Stimulated activated CD4-positive, alpha-beta T cell treated with anti-CD3 and anti-CD28 coated beads, TNF-alpha, amount 100 ng/mL, for 48 hours (primary cell): ENCODE measurements at places on chromosomes 12 and 14.

- DNase-seq: no peak
Measured at GRCh38 chr12:16553457-16553856, 52.5 kb downstream of the LMO3 start.

- DNase-seq: no peak
Measured at GRCh38 chr14:75458305-75458704, 30.5 kb downstream of the JDP2 start.

GRCh38 chr14:103250874-103251273, 83.2 kb upstream of the EIF5 start:
- no peak for DNase-seq

GRCh38 chr12:104294927-104295668, 8.4 kb upstream of the EID3 start:
- no peak for DNase-seq

- no peak for DNase-seq
Measured at GRCh38 chr12:131353826-131354225, 357.1 kb upstream of the SFSWAP start.

GRCh38 chr12:990661-991349, at the start of gene ERC1:
TSS of gene ERC1 (plus strand) at chr12:991223. CDS start at chr12:1027904, 36,681 bp downstream.
- DNase-seq: peak; percentile 85

- no peak for DNase-seq
Measured at GRCh38 chr14:89267163-89267562, 149.9 kb downstream of the FOXN3 start.

DNA sequence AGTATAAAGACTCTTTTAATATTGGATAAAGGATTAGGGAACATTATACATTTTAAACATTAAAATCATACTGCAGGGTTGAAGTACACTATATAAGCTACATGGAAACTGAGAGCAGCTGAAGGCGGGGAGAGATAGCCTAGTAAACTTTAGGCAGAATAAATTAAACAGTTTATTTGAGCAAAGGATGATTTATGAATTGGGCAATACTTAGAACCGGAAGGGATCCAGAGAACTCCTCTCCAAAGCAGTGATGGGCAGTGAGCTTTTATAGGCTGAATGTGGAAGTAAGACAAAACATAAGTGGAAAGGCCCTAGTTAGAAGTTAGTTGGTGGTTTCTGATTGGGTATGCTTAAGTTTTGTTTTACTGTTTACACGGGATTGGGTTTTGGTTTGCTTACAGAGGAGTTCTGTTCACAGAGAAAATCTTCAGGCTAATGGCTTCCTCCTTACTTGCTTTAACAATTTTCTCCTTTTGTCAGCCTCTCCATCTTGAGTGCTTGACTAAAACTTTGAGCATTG, 18.9 kb downstream of the LEMD3 start:
- DNase-seq: no peak

DNA sequence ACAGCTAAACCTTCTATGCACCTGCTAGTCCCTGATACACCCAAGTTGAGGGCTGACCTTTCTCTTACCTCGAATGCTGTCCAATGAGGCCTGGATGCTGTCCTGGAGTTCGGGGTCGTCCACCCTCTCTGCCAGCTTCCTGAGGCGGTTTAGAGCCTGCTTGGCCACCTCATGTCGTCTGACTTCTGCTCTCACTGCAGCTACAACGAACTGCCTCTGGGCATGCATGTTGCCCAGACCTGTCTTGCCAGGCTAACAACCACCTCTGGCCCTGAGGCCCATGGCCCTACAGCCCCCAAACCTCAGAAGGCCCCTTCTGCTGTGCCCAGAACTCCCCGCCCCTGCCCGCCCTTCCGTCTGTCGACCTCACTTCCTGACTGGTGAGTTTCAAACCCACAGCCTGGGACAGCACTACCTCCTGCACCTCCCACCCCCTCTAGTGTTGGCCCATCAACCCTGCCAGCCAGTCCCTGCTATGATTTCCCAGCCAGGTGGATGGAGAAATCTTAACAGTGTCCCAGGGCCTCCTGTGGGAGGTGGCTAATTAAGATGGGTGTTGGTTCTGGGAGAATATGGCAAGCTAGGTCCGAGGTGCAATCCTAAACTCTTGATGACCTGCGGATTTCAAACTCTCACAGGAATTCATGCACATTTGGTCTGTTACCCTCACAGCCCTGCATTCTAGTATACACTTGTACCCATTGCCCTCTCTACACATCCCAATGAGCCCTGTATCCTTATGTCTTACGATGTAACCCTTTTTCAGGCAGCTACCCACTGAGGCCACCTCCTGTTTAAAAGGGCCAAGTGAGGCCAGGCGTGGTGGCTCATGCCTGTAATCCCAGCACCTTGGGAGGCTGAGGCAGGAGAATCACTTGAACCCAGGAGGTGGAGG, 2.7 kb upstream of the TSPAN31 start:
- no peak for DNase-seq

DNA sequence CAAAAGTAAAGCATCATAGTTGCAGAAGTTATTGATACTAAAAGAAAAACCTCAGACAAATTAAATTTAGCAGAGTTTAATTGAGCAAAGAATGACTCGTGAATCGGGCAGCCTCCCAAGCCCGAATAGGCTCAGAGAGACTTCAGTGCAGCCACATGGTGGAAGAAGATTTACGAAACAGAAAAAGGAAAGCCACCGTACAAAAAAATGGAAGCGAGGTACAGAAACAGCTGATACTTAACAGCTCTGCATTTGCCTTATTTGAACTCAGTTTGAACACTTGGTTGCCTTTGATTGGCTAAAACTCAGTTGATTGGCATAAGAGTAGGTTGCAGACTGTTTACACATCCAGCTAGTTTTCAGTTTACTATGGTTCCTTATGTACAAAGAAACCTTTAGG, 12.9 kb downstream of the TTC9 start:
- no peak for DNase-seq

DNA sequence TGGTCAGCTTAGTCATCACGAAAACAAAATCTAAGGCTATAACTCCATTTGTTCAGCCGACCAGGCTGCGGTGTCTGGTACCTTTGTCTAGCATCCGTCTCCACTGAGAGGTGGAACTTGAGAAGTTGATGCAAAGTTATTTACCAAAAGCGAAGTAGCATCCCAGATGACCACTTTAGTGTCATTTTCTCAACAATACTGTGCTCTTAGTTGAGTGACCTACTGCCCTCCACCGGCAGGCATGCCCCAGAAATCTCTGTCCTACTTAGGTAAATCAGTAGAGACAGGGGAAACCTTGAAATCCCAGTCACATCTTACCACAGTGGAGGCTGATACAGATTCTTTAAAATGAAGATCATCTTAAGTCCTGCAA, 1.3 kb upstream of the ST8SIA1 start:
- DNase-seq: no peak

GRCh38 chr12:49804821-49805220, 23.4 kb downstream of the NCKAP5L start:
- no peak for DNase-seq

- DNase-seq: no peak
Measured at GRCh38 chr12:91203610-91204009, 21.0 kb upstream of the DCN start.

DNA sequence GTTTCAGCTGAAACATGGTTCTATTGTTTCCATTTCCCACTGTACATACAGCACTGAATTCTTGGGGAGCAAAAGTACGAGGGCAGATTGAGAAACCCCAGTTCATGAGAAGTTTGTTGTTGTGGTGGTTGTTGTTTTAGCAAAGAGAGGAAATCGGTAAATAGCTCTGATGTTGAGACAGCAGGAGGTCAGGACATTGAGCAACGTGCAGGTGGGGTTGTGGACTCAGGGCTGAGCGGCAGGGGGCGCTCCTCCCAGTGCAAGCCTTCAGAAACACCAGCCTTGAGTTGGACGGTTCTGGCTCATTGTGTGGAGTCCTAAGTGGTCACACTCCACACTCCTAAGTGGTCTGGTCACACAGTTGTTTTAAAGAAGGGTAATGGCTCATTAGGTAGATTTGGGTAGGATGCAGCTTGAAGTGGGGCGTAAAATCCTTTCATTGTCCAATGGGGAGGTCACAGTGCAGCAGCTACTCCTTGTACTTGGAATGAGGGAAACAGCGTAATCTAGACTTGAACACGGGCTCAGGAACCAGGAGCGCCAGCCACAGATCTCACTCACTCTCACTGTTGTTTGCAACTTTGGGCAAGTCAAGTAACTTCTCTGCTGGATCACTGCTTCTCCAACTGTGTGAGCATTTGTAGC, 14.5 kb upstream of the PWP1 start:
- DNase-seq: peak; percentile 34

DNA sequence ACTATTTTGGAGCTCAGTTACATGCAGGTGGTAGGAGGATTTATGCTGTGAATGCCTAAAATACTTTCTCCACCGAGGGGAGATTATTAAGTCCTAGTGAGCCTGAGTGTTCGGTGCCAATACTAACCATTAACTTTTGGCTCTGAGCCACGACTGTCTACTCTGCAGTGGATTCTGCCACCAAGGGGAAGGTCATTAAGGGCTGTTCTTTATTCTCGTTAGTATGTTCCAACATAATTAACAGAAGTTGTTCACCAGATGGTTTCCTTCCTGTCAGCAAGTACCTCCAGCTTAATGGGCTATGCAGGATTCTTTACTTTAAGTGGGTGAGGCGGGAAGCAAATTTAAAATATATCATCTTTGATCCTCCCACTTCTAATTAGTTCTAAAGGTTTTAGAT, 326.3 kb downstream of the BMP4 start:
- no peak for DNase-seq

- no peak for DNase-seq
Measured at GRCh38 chr12:30896461-30896860, 30.1 kb upstream of the TSPAN11 start.

DNA sequence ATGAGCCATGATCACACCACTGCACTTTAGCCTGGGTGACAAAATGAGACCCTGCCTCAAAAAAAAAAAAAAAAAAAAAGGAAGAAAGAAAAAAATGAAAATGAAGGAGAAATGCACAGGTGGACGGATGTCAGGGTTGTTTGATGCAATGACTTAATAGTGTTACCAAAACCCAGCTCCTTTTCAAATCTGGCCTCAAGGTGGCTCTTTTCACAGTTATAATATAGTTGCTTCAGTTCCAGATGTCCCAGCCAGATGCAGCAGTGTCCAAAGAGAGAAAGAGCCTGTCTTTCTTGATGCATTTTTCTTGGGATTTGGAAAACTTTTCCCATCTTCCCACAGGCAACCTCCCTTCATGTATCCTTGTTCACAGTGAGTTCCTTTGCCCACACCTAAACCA, 36.5 kb downstream of the KCNMB4 start:
- no peak for DNase-seq

- DNase-seq: no peak
Measured at GRCh38 chr14:29425705-29426482, 501.8 kb downstream of the PRKD1 start.

- no peak for DNase-seq
Measured at GRCh38 chr14:63962906-63963305, 110.1 kb downstream of the SYNE2 start.

DNA sequence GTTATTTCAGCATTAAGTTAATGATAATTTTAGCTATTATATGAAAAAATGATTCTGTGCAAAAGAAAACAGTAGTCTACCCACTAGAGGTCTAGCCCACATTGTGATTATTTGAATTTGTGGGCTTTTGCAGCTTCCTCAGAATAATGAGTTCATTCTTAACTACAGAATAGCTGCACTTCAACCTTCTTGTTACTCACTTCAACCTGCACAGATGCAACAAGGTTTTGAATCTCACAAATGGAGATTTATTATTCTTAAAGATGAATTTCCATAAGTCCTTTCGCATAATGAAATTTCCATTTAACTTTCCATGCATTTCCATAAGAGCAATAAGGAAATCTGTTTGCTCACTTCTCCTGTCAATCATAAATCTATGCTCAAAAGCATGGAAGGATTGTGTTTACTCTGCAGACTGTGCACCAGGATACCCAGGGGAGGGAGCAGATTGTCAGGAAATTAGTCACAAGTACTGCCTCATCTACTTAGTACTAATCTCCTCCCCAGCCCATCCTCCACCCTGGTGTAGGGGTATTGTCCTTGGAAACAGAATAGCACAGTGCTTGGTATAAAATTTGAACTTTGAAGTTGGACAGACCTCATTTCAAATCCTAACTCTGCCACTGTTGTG, 24.1 kb downstream of the PTGER2 start:
- DNase-seq: no peak

GRCh38 chr14:54627219-54627539, 60.3 kb downstream of the SAMD4A start:
- no peak for DNase-seq

GRCh38 chr12:47578836-47579235, 127.0 kb downstream of the RPAP3 start:
- DNase-seq: no peak

DNA sequence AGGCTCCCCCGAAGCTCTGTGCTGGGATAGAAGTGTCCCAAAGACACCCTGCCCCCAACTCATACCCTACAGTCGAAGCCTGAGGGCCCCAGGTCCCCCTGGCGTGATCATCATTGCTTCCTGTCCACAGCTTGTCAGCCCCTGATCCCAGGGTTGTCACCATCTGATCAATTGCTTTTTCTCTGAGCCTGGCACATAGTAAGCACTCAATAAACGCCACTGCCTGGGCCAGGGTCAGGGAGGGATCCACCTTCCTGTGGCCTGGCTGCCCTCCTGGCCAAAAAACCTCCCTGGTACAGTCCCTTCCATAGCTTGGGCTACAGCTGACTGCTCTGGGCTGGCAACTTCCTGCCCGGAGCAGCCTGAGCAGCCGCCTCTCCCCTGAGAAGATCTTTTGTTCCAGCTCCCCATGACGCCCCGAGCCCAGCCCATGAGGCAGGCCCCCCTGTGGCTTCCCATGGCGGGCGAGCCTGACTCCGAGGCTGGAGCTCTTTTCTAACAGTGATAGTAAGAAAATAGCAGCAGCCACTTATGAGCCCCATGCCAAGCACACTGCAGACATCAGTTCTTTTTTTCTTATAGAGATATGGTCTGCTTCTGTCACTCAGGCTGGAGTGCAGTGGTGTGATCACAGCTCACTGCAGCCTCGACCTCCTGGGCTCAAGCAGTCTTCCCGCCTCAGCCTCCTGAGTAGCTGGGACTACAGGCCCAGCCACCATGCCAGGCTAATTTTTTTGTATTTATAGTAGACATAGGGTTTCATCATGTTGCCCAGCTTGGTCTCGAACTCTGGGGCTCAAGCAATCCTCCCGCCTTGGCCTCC, 6.5 kb downstream of the SH2B3 start:
- DNase-seq: no peak

- DNase-seq: no peak
Measured at GRCh38 chr12:66508025-66508424, 170.9 kb downstream of the GRIP1 start.

DNA sequence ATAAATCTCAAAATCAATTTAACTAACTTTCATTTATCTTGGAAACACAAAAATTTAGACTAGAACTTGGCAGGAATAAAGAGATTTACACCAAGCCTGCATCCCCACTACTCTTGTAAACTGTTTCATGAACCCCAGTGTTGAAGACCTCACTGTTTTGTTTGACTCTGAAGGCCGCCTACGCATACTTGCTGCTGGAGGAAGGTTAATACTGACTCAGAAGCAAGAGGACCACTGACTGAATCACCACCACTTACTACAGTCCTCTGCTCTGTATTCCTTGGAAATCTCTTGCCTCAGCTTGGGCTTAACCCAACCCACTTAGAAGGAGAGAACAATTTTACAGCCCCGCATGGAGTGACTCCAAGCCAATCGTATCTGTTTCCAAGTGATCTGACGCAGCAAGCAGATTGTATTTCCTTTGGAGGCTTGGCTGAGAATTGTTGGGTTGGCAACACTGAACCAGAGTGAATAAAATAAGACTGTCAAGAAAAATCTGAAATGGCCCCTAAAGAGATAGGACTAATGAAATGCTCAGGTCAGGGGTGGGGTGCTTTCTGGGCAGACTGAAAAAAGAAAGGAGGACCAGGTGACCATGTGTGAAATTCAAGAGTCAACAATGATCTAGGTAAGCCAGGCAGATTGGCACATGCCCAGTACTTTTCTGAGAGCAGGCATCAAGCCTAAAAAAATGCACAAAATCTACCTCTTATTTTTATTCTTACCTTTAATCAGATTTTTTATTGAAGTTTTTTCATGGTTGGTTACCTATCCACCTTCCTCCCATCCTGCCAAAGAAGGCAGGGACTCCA, 248.6 kb downstream of the ZFP36L1 start:
- no peak for DNase-seq
